Stimulated activated CD4-positive, alpha-beta T cell treated with anti-CD3 and anti-CD28 coated beads, Interleukin-1b, Interleukin-23, amount 100 ng/mL, for 1 hour (primary cell): ENCODE measurements at places on chromosomes 1 and 21.
A peak's percentile ranks its signal among the peaks of the same experiment; 100 is the strongest.

DNA sequence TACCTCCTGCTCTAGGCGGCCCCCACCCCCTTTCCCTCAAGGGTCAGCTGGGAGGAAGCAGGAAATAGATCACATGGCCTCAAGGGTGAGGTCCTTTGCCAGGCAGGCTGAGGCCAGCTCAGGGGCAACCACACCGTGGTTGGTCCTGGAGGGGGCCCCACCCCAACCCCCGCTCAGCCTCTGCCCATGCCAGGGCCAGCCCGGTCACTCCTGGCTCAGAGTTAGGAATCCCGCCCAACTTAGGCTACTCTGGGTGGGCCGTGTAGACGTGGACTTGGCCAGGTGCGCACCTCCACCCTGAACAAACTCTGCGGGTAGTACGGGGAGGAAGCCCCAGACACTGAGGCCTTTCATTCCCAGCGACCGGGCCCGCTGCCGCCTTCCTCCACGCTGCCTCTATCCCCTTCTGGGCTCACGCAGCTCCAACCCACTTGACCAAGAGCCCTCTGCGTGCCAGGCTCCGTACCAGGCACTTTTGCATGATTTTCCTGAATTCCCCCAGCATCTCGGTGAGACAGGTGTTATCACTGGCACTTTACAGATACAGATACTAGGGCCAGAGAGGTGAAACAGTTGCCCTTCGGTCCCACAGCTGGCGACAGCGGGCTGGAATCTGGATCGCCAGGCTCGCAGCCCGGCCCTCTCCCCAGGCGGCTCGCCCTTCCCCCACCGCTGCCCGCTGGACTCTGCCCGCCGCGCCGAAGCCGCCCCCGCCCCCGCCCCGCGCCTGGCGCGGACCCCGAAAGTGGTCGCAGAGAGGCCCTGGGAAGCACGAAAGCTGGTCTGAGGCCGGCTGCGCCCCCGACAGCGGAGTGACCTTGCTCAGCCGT lies 769 bp downstream of the GALE start:
- no peak for DNase-seq

DNA sequence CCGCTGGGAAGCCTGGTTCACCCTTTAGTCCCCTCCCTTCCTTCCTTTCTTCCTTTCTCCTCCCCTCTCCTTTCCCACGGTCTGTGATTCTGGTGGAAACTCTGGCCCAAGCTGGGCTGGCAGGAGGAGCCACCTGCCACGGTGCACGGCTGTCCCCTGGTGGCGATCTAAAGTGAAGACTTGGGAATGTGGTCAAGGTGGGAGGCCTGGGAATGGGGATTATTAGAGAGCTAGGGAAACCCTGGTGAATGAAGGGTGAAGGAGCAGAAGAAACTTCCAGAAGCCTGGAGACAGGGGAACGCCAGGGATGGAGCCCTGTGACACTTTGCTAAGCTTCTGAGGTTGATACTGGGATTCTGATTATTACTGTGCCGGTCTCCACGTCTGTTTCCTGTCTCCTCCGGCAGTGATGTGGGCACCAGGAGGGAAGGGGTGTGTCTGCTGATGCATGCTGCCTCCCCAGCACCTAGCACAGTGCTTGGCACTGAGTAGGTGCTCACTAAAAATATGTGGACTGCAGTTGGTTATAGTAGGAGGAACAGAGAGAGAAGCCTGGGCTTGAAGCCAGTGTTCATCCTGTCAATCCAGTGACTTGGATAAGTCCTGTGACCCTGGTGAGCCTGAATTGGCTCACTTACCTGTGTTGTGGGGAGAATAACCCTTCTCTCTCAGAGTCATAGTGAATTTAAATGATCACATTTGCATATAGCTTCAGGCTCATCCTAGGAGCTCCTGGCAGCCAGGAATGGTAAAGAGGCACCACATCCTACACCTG lies 71.2 kb upstream of the NBPF3 start:
- DNase-seq, result peak; percentile 42

- DNase-seq, result peak; percentile 39
These were observed 334 bp downstream of the PRDM15 start for GRCh38 chr21:41878831-41879189.

DNA sequence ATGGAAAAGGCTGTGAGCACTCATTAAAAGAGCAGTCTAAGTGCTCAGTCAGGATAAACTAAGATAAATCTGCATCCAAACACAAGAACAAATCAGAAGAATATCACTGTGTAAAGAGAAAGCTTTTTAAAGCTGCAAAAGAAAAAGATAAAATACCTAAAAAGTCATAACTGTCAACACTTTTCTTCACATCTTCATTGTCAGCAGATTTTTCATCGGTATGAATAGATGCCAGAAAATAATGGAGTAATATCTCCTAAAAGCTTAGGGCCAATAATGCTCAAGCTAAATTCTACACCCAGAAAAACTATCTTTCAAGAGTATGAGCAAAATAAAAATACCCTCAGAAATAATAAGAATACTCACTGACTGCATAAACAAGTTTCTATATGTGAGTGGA lies 54.0 kb upstream of the PALMD start:
- DNase-seq, result no peak

GRCh38 chr1:162011337-162012012 lies 12.2 kb downstream of the OLFML2B start:
- no peak for DNase-seq

DNA sequence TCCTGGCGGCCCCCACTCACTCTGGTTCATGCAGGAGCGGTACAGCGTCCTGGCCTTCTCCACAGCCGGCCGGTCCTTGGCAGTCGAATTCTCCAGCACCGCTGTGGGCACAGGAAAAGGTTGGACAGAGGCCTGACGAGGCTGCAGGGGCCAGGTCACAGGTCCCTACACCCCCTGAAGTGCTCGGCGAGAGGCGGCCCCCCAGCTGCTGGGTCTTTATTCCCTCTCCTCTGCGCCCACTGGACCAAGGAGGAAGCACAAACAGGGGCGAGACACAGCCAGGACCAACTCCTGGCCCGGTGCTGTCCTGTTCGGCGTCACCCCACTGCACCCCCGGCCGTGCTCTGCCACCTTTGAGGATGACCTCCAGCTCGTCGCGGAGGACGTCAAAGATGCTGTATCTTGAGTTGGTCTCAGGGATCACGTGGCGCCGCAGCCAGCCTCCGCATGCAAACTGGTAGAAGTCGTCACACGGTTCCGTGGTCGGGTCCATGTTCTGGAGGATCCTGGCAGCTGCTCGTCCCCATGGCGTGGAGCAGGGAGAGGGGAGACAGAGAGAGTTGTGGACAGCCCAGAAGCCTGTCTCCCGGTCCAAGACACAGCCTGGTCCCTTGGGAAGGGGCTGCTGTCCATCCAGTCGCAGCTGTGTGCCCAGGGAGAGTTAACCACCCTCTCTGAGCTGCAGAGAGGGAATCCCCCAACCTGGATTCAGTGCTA lies 22.9 kb downstream of the PRXL2B start:
- no peak for DNase-seq

DNA sequence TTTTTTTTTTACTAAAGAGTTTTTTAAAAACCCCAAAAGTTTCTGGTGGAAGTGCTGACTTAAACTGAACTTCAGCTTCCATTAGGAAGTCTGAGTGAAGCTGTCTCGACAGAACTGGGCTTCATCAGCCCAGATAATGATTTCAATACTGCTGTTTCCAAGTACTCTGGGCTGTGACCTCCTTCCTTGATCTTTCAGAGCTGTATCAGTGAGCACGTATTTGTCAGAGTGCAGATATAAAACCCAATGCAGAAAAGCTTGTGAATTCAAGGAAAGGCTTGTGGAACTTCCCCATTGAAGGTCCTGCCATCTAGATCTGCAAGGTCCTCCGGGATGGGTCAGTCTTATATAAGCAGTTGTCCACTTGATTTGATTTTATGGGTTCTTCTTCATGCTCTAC lies 50.1 kb upstream of the RGS21 start:
- no peak for DNase-seq

GRCh38 chr1:113976609-113977278 lies 2.5 kb upstream of the OLFML3 start:
- no peak for DNase-seq

DNA sequence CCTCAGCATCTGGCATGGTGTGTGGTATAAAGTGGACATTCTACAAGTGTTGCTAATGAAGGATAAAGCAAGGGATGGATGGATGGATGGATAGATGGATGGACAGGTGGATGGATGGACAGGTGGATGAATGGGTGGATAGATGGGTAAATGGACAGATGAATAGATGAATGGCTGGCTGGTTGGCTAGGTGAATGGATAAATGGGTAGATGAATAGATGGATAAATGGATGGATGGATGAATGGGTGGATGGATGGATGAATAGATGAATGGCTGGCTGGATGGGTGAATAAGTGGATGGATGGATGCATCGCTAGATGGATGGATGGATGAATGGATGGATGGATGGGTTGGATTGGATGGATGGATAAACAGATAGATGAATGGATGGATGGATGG lies 66.2 kb downstream of the SUSD4 start:
- no peak for DNase-seq

DNA sequence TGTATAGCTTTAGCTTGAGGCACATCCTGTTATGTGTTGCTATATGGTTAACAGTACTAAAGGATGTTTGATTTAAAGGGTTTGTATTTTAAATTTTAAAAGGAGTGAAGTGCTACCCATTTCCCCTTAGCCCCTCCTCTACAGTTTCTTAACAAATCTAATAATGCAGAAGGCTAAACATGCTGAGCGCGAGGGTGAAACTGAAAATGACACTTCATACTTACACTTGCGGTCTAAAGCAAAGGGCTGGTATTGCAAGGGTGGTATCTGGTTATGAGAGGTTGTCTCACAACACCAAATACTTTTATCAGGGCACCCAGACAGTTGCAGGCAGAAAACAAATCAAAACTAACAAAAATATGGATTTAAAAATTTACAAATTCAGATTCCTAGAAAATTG lies 172.3 kb downstream of the SIPA1L2 start:
- no peak for DNase-seq

- no peak for DNase-seq
These were observed 59.9 kb upstream of the PRRX1 start for GRCh38 chr1:170604065-170604464.

DNA sequence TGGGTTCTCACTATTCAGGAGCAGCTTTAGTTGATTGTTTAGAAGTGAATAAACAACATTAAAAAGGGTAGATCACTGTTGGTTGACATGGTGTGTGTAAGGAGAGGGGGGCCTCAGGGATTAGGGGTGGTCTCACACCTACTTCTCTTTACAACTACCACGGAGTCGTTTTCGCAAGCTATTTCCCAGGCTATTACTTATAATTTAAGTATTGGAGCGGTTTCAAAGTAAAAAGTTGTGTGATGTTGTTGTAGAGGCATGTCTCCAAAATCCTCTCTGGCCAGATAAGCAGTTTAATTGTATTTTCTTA lies 1.3 kb downstream of the GPSM2 start:
- DNase-seq, result no peak

DNA sequence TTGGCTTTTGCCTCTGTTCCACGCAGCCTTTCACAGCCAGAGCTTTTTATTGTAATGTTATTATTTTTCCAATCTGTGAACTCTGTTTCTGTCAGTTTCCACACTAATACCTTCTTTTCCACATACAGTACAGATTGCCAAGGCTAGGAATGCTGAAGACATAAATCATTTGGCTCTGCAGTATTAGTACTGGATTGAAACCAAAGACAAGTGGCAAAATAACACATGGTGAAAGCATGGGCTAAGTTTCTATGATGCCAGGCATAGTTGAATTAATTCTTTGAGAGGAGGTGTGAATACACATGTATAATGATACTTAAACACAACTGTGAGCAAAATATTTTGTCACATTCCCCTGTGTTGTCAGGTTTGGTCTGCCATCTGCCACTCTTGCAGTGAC lies 73.5 kb downstream of the TMEM200B start:
- no peak for DNase-seq

GRCh38 chr1:64727861-64728260 lies 17.0 kb upstream of the RAVER2 start:
- DNase-seq, result no peak

DNA sequence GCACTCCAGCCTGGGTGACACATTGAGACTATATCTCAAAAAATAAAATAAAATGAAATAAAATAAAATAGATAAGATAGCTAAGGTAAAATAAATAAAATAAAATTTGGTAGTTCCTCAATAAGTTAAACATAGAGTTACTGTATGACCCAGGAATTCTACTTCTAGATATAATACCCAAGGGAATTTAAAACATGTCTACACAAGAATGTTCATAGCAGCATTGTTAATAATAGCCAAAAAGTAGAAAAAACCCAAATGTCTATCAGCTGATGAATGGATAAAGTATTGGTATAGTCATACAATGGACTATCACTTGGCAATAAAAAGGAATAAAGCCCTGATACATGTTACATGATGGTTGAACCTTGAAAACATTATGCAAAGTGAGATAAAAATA lies 47.8 kb downstream of the CEP350 start:
- no peak for DNase-seq

GRCh38 chr1:44281962-44282703 lies 68.9 kb downstream of the DMAP1 start:
- no peak for DNase-seq

GRCh38 chr1:59290193-59290949 lies 6.5 kb upstream of the FGGY start:
- no peak for DNase-seq

- no peak for DNase-seq
These were observed 92.0 kb upstream of the S1PR1 start for GRCh38 chr1:101144671-101145448.

DNA sequence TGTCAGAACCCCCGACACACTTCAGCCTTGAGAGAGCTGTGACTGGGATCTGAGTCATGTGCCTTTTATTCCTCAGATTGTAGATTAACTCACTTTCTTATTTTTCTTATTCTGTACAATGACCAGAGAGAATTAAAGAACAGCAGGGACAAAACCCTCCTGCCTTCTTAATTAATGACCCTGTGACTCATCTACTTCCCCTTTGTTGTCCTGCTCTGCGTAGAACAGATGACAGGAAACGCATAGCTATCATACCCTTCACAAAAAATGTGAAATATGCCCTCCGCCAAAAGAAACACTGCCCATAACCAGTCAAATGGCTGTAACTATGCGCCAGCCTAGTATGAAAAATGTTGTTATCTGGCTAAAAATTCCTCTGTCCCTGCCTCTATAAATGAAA lies 9.1 kb upstream of the PADI2 start:
- DNase-seq, result no peak

- no peak for DNase-seq
These were observed 30.1 kb upstream of the PLEKHG5 start for GRCh38 chr1:6521536-6521935.

DNA sequence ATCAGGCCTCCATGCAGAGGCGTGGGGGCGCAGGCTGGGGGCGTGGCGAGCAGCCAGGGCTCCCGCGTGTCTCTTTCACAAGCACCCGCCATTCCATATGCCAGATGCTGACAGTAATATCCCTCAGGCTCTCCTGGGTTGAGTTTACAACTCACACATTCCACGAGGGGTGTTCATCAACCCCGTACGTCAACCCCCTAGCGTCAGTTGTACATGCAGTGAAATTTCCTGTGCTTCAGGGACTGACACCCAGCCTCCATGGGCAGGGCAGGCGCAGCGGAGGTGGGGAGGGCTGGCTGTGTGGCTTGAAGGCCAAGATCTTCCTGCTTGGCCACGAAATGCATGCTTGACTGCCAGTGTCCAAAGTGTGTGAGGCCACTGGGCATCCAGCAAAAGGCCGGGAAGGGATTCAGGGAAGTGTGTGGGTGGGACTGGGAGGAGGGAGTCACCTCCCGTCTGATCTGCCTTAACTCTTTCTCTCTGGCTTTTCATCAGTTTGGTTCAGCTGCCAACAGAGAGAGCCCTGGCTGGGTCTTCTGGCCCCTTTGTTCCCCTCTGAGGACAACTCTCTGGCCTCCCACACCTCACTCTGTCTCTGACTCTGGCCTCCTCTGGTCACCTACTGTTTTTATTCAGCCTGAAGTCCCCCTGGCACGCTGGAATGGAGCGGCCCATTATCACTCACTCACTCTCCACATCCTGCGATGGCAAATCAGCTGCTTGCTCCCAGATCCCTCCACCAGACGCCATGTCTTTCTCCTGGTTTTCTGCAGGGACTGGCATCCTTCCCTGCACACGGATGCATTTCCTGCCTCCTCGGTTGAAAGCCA lies 33.8 kb downstream of the CLIC6 start:
- no peak for DNase-seq
